ENCODE measurements at places on chromosomes 6 and 20.

DNA sequence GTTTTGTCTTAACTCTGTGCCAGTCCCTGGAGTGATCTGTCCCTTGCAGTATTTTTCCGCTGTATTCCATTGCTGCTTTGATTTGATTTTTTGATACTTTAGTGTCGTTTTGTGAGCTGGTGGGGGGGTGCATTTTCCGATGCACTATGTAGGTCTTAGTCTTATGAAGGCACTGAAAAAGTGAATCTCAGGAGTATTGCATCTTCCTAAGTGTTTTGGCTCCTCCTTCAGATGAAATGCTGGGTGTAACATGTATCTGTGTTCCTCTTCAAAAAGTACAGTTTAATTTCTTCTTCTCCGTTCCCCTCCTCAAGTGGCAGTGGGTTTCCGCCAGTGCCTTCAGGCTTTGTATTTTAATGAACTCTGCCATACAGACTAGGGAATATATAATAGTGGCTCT, 580.7 kb upstream of the GJE1 start:
- DNase-seq = no peak

- no peak for DNase-seq
Observed at GRCh38 chr6:166940643-166941068, 15.7 kb downstream of the RNASET2 start.

DNA sequence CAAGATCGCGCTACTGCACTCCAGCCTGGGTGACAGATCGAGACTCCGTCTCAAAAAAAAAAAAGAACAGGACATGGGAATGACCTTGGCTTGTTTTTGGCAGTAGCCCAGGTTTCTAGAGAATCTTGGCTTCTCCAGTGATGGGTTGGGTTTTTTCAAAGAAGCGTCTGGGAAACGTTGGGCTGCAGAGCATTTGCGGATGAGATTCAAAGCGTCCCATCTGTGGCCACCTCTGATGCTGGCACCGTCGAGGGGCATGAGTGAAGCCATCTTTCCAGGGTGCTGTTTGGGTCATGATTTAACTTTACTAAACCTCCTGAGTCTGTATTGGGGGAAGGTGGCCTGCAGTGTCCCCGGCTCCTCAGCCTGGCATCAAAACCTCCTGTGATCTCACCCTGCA, 43.2 kb upstream of the SRF start:
- DNase-seq = no peak

- DNase-seq = no peak
Observed at GRCh38 chr20:50146732-50147662, 6.5 kb downstream of the PEDS1 start.

DNA sequence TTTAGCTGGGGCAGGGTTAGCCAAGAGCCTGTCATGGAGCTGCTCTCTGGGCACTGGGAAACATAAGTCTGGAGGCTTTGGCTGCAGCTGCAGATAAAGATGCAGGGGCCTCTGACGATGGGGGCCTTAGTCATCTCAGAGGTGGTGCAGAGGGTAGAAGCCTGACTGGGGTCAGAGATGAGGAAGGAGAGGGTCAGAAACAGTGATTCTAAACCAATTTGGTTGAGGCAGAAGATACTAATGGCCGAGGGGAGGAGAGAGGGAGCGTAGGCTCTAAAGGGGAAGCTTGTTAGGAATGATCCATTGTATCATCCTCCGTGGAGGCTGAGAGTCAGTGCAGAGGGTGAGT, 33.8 kb downstream of the PLEKHG1 start:
- no peak for DNase-seq

Data from NCI-H2227 treated with DMSO at 0.1 percent for 48 hours (cell line).